ENCODE measurements at places on chromosomes 1 and 21. TPM values are rescaled to one million over a fixed set of nuclear protein-coding genes. Genes with fewer than 3 reads are reported as not detected.
A peak's percentile ranks its signal among the peaks of the same experiment; 100 is the strongest.

DNA sequence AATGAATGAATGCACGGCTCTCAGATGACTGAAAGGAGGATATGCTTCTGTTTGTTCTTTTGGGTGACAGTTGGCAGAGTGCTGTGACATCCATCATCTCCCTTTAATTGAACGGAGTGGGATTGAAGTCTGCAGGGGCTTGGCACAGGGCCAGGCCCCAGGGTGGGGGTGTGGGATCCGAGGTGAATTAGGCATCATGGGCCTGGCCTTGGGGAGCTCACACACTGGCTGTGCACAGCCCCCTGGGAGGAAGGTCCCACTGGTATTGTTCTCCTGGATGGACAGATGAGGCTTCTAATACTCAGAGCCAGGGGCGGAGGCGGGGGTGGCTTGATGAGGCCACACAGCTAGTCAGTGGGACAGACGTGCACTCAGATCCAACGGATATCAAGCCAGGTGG is 19.3 kb downstream of the EPHB2 start:
- no peak overlapping the region for H3K4me3 ChIP-seq
- H3K27me3 ChIP-seq: no peaks in the 10 kb centered on the region
- no peaks in the 10 kb centered on the region for H3K36me3 ChIP-seq
- DNase-seq: no peak

GRCh38 chr1:166300767-166301166 is 134.0 kb upstream of the FAM78B start:
- DNase-seq: no peak
- H3K27ac ChIP-seq: no peak overlapping the region
- H3K36me3 ChIP-seq: no peaks in the 10 kb centered on the region
- no peaks in the 10 kb centered on the region for H3K27me3 ChIP-seq

GRCh38 chr21:35850029-35850428 is 210.3 kb downstream of the SETD4 start:
- no peaks in the 10 kb centered on the region for H3K27me3 ChIP-seq
- H3K4me1 ChIP-seq: no peaks in the 10 kb centered on the region
- H3K27ac ChIP-seq: peak overlapping the region; percentile 29
- H3K36me3 ChIP-seq: no peaks in the 10 kb centered on the region
- DNase-seq: no peak
- no peak overlapping the region for H3K4me3 ChIP-seq

DNA sequence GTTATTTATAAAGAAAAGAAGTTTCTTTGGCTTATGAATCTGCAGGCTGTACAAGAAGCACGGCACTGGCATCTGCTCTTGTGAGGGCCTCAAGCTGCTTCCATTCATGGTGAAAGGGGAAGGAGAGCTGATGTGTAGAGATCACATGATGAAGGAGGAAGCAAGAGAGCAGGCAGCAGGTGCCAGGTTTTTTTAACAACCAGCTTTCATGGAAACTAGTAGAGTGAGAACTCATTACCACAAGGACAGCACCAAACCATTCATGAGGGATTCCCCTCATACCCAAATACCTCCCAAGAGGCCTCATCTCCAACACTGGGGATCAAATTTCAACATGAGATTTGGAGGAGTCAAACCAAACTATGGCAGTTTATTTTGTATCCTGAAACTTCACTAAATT is 85.8 kb upstream of the CAMK1G start:
- no peaks in the 10 kb centered on the region for H3K27me3 ChIP-seq
- H3K36me3 ChIP-seq: no peaks in the 10 kb centered on the region
- no peak overlapping the region for H3K4me3 ChIP-seq
- no peak overlapping the region for H3K27ac ChIP-seq

Gene CAMK1G
- total RNA-seq: not detected

Gene SPRR2G
- total RNA-seq: not detected

- no peaks in the 10 kb centered on the region for H3K27me3 ChIP-seq
- no peak for DNase-seq
- H3K36me3 ChIP-seq: no peaks in the 10 kb centered on the region
- H3K4me3 ChIP-seq: no peak overlapping the region
- peak overlapping the region; percentile 75 for H3K27ac ChIP-seq
Observed at GRCh38 chr1:159889821-159890252, 10.1 kb downstream of the CFAP45 start.

GRCh38 chr1:209789245-209789644 is 4.9 kb upstream of the C1orf74 start:
- H3K27ac ChIP-seq: no peak overlapping the region
- peaks cover 32% of the 10 kb centered on the region for H3K4me1 ChIP-seq
- DNase-seq: no peak
- no peak overlapping the region for H3K4me3 ChIP-seq
- H3K36me3 ChIP-seq: peaks cover 18% of the 10 kb centered on the region
- no peaks in the 10 kb centered on the region for H3K27me3 ChIP-seq

Gene KANK4
- total RNA-seq: 3.2 TPM

DNA sequence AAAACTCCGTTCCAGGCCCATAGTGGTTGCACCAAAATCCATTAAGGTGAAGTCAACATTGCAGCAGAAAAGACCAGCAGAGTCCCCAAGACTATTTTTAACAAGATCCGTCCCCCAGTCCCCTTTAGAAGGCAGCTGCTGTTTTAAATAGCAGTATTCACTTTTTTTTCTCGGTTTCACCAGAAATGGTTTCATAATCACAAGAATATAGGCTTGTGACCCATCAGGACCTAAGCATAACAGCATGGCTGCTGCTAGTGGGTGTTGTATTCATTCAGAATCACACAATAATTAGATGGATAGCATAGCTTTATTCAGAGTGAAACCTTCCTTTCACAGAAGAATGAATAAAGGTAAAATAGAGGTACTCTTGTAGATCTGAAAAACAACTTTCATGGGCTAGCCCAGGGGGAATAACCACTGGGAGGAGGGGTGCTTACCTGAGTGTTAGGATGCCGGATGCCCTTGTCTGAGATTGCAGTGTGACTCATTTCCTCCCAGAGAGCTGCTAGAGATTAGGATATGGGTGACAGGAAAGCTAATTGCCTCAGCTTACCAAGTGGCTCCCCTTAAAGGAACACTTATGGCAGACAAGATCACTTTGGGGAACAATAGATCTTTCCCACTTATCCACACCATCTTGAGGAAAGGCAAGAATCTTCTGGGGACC is 35.0 kb downstream of the ACKR1 start:
- no peaks in the 10 kb centered on the region for H3K36me3 ChIP-seq
- H3K27me3 ChIP-seq: no peaks in the 10 kb centered on the region
- H3K4me1 ChIP-seq: no peaks in the 10 kb centered on the region
- no peak overlapping the region for H3K4me3 ChIP-seq

Gene SEMA6C
- 4.9 TPM for total RNA-seq

GRCh38 chr1:175338387-175339135 is 146.0 kb upstream of the KIAA0040 start:
- no peaks in the 10 kb centered on the region for H3K27me3 ChIP-seq
- no peak overlapping the region for H3K27ac ChIP-seq
- no peaks in the 10 kb centered on the region for H3K36me3 ChIP-seq
- DNase-seq: peak; percentile 40
- H3K4me1 ChIP-seq: no peaks in the 10 kb centered on the region

Gene TMEM61
- total RNA-seq: 130 TPM

DNA sequence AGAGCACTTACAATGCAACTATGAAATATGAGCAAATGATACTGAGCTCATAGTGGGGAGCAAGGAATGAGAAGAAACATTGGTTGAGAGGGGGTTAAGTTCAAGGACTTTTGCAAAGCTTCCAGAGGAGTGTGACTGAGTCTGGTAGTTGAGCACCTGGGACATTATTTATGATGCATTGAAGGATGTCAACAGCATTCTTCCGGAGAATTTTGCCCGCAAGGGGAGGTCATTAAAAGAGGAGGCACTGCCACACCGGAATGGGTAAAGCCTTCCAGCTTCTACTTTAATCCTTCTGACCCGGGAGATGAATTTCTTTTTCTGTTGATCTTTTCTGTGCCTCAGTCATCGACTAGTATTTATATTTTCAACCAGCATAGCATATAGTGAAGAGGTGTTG is 208.4 kb upstream of the CAMK1G start:
- DNase-seq: no peak
- no peaks in the 10 kb centered on the region for H3K36me3 ChIP-seq
- no peak overlapping the region for H3K27ac ChIP-seq
- H3K27me3 ChIP-seq: no peaks in the 10 kb centered on the region
- H3K4me3 ChIP-seq: no peak overlapping the region

- no peak overlapping the region for H3K27ac ChIP-seq
- H3K27me3 ChIP-seq: no peaks in the 10 kb centered on the region
- H3K36me3 ChIP-seq: no peaks in the 10 kb centered on the region
- no peak for DNase-seq
- no peak overlapping the region for H3K4me3 ChIP-seq
Observed at GRCh38 chr21:28543975-28544374, 448.7 kb downstream of the LTN1 start.

GRCh38 chr1:175095069-175095468 is 27.4 kb downstream of the TNN start:
- no peaks in the 10 kb centered on the region for H3K36me3 ChIP-seq
- no peaks in the 10 kb centered on the region for H3K4me1 ChIP-seq
- no peak overlapping the region for H3K27ac ChIP-seq
- H3K27me3 ChIP-seq: no peaks in the 10 kb centered on the region

GRCh38 chr1:7442036-7442435 is 329.1 kb upstream of the VAMP3 start:
- H3K27me3 ChIP-seq: no peaks in the 10 kb centered on the region
- H3K4me1 ChIP-seq: no peaks in the 10 kb centered on the region
- no peak overlapping the region for H3K27ac ChIP-seq
- no peak for DNase-seq
- no peak overlapping the region for H3K4me3 ChIP-seq

Gene DHRS3
- total RNA-seq: 103 TPM

GRCh38 chr1:50930193-50930592 is 29.9 kb downstream of the FAF1 start:
- no peak overlapping the region for H3K27ac ChIP-seq
- H3K4me3 ChIP-seq: no peak overlapping the region
- H3K27me3 ChIP-seq: no peaks in the 10 kb centered on the region
- no peak for DNase-seq
- H3K36me3 ChIP-seq: peaks cover 4% of the 10 kb centered on the region
- no peaks in the 10 kb centered on the region for H3K4me1 ChIP-seq

DNA sequence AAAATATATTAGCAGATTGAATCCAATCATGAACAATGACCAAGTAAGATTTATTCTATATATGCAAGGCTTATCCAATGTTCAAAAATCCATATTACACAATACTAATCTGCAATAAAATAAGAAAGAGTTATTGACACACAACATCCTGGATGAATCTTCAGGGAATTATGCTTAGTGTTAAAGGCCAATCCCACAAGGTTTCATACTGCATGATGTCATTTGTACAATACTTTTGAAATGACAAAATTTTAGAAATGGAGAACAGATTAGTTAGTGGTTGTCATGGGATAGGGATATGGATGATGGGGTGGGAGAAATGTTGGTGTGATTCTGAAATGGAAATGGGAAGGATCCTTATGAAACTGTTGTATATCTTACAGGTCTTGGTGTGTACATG is 425.7 kb downstream of the SIPA1L2 start:
- no peak overlapping the region for H3K4me3 ChIP-seq
- no peaks in the 10 kb centered on the region for H3K36me3 ChIP-seq
- no peaks in the 10 kb centered on the region for H3K4me1 ChIP-seq
- DNase-seq: no peak
- no peaks in the 10 kb centered on the region for H3K27me3 ChIP-seq

Gene SPRR3
- not detected for total RNA-seq

GRCh38 chr1:183279835-183280234 is 93.8 kb downstream of the LAMC2 start:
- no peak overlapping the region for H3K27ac ChIP-seq
- H3K27me3 ChIP-seq: no peaks in the 10 kb centered on the region
- H3K4me1 ChIP-seq: no peaks in the 10 kb centered on the region
- DNase-seq: no peak
- no peak overlapping the region for H3K4me3 ChIP-seq

GRCh38 chr21:42337830-42338728 is 12.7 kb downstream of the TFF2 start:
- H3K36me3 ChIP-seq: no peaks in the 10 kb centered on the region
- peak; percentile 95 for DNase-seq
- H3K4me1 ChIP-seq: peaks cover 18% of the 10 kb centered on the region
- H3K27me3 ChIP-seq: no peaks in the 10 kb centered on the region
- H3K27ac ChIP-seq: peak overlapping the region; percentile 16
- H3K4me3 ChIP-seq: no peak overlapping the region

DNA sequence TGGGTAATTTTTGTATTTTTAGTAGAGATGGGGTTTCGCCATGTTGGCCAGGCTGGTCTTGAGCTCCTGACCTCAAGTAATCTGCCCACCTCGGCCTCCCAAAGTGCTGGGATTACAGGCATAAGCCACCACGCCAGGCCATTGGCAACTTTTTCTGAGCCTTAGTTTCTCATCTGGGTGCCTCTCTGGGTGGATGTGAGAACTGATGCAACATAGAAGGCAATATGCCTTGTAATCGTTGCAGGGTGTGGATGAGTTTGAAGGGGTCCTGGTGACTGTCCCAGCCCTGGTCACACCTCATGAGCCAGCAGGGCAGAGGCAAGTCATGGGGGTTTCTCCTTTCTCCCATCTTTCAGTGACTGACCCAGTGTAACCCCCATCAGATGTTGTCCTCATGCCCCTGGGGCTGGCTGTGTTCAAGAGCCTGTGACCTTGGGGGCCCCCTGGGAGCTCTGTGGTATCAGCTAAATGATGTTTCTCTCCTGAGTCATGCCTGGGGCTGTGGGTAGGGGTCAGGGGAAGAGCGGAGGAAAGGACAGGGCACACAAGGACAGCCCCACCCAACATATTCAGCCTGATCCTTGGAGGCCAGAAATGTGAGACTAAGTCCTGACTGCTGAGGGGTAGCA is 3.6 kb downstream of the COL9A2 start:
- peaks cover 35% of the 10 kb centered on the region for H3K4me1 ChIP-seq
- H3K4me3 ChIP-seq: no peak overlapping the region
- no peak for DNase-seq

DNA sequence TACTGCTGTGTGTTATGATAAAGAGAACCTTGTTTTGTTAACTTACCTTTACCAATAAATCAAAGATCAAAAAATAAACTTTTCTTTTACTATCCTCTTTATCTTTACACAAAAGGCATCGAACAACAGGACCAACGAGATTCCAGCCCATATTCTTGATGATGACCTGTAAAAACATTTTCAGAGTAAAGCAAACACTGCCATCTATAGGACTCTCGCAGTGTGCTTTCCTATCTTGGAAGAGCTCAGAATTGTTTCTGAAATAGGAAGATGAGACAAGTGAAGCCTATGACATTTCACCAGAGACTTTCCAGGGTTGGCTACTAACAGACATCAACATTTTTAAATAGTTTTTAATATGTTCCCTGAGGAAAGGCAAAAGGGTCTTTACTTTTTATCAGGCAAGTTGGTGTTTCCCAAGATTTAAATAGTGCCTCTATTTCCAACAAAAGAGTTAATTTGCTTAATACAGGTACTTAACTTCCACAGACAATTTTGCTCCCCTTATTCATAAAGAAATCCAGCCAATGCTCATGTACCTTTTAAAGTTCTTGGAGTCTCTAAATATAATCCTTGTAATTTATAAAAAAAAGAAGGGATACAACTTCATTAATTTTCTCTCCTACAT is 7.3 kb downstream of the GLMN start:
- DNase-seq: peak; percentile 75
- H3K27ac ChIP-seq: no peak overlapping the region
- H3K27me3 ChIP-seq: no peaks in the 10 kb centered on the region
- H3K36me3 ChIP-seq: peaks cover 35% of the 10 kb centered on the region

Measured in stomach (tissue), 19 donors.